ENCODE measurements at places on chromosomes 5 and 9. TPM values are rescaled to one million over a fixed set of nuclear protein-coding genes. Genes with fewer than 3 reads are reported as not detected.

Gene EIF4E1B
- total RNA-seq: 0.46 TPM

Gene SHOC1
- not detected for total RNA-seq

Gene PCDHAC1
- 42.7 TPM for total RNA-seq

Gene SLC12A2
- total RNA-seq: 60.4 TPM

Gene PURA
- total RNA-seq: 19.8 TPM

Gene PTGES
- 9.5 TPM for total RNA-seq

Gene LECT2
- total RNA-seq: not detected

Gene OBP2B
- total RNA-seq: not detected
